ENCODE measurements at places on chromosomes 5 and 9. TPM values are rescaled to one million over a fixed set of nuclear protein-coding genes. Genes with fewer than 3 reads are reported as not detected.
A peak's percentile ranks its signal among the peaks of the same experiment; 100 is the strongest.

DNA sequence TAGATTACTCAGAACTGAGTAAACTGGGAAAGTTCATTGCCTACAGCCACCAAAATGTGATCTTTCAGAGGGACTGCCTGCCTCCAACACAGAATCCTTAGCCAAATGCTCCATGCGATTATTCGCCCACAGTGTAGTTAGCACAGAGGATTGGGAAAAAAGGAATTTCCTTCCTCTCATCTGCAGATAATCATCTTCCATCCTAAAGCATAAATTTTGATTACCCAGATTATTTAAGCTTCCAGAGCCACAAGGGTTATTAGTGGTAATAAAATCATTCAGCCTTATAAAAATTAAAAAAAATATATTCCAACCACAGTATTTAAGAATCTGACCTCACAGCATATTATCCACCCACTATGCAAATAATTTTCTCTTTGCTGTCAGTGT lies 285.3 kb upstream of the GRAMD2B start:
- DNase-seq: no peak

GRCh38 chr5:54927097-54927746 lies 58.2 kb downstream of the ESM1 start:
- no peak for DNase-seq

DNA sequence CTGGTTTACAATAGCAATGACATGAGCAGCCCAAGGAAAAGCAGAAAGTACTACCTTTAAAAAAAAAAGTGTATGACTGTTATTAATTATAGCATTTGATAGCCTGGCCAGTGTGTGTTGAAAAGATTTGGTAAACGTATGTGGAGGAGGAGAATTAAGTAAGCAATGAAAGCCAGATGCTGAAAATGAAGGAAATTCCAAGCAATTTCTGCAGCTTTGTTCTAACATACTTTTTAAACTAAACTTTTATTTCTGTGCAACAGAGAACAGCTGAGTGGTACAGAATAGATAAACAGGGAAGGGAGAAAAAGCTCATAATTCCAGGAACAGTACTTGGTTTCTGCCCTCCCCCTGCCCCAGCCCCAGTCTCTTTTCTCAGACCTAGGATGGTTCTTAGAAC lies 252.6 kb downstream of the ADAMTSL1 start:
- no peak for DNase-seq

DNA sequence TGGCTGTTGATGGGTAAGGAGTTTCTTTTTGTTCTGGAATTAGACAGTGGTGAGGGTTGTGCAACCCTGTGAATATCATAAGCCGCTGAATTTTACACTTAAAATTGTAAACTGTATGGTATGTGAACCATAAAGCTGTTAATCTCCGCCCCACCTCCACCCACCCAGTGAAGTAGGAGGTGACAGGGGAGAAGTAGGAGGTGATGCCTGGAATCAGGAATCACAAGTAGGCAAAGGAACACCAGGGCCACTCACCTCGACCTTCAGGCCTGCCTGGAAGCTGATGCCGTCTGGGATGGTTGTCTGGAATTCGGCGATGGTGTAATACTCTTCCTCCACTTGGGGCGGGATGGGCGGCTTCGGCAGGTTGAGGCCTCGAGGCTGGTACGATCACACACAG lies 62.3 kb upstream of the UBTD2 start:
- DNase-seq: no peak

DNA sequence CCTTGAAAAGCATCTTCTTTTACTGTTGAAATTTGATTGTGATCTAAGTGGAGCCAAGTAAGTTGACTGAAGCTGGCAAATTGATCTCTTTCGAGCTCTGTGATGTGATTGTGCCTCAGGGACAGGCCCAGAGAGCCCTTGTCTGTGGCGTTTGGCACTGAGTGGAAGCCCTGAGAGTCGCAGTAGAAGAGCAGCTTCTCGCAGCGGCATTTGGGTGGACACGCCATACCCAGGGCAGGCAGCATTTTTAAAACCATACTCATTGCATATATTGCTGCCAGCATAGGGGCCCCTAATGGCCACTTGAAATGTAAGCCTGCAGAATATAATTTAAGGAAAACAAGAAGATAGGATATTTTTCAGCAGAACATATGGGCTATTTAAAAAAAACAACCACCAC lies 894 bp downstream of the LRRTM2 start:
- no peak for DNase-seq

DNA sequence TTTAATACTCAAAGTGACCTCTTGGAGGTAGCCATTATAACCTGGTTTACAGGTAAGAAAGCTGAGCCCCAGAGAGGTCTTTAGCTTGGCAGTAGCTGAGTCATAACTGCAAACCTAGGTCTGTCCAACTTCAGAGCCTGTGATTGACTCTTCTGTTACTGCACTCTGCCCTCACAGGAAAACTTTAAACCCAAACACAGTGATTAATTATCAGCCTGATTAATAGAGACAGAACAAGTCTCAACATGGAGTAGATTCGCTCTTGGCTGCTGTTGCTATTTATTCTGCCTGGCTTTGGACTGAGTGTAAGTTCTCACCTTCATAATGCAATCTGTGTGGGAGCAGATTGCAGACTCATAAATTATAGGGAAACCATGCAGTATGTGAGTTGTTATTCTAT lies 27.4 kb upstream of the TXN start:
- DNase-seq: no peak

- no peak for DNase-seq
Measured at GRCh38 chr9:109455861-109456260, 42.2 kb downstream of the PTPN3 start.

DNA sequence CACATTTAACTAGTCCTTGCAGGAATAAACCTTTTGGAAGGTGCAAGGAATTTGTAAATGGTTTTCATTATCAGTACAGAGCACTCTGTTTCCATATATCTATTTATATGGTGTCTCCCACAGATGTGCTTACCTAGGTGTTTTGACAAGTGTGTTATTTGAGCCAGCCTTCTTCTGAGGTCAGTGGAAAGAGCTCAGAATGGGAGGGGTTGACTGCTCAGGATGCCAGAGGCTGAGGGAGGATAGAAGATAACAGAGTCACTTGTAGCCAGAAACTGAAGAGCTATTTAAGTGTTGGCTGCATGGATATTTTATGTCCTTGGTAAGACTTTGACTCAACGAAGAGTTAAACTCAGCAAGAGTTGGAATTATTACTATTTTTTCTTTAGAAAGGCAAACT lies 5.0 kb downstream of the CMYA5 start:
- no peak for DNase-seq

DNA sequence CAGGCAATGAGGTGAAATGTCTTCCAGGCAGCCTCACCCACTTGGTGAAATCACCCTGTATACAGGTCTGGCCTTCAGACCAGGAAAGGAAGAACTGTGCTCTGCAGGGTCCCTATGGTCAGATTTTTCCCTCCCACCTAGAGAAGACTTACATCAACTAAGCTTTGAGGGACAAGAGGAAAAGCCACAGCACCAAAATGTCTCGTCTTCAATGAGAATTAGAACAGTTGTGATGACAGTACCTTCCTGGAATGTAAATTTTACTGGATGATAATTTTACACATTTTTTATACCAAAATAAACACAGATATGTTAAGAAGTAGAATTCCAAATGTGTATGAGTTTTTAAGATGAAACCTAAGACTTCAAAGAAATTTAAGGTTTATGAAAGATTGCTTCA lies 283.9 kb downstream of the SPOCK1 start:
- no peak for DNase-seq

GRCh38 chr5:167348251-167348926 lies 943.1 kb upstream of the WWC1 start:
- DNase-seq: no peak

DNA sequence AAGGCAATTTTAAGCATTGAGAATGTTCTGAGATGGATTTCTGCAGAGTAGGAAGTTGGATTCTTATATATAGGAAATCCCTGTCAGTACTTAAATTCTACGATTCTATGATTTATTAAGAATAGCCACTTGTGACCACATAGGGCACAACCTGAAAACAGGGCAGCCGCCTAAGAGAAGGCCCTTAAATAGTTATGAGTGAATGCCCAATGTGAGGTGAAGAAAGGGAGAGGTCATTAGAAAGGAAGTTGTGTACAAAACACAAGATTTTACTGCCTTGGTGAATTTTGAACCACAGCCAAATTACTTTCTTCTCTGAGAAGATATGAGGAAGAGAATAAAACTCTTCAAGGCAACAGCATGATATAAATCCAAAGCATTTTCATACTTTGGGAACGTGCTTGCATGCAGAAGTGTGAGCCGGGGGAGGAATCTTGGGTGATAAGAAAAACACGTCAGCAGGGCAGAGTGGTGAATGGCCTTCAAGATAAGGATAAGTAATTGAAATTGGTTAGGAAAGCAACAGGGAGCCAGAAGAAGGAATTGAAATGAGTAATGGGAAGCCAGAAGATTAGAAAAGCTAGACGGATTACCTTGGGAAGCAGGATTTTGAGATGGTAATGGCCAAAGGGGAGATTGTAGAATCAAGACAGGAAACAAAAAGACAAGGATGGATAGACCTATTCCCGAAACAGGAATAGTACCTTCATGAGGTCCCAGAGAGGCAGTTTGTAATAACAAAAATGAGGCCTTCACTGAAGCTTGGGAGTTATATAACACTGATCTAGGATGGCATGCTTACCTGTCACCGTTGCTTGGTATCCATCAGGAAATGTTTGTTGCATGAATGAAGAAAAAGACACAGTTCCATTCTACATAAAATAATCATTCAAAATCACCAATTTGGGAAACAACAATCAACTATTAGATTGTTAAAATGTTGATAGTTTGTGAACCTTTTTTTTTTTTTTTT lies 244.3 kb downstream of the PDE4D start:
- no peak for DNase-seq

DNA sequence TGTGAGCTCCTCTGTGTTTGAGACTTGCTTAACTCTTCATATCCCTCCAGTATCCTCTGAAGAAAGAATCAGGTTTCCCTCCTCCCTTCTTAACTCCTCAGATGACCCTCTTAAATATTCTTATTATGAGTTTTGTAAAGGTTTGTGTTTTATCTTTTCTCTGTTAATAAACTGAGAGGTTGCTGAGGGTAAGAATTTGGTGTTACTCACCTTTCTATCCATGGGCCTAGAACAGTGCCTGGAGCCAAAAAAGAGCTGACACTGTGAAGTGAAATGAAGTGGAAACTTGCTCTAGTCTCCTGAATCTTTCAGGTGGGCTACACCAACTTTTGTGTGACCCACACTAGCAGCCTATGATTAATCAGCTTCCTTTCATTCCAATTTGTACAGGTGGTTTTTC lies 208.4 kb downstream of the CSNK1G3 start:
- no peak for DNase-seq

DNA sequence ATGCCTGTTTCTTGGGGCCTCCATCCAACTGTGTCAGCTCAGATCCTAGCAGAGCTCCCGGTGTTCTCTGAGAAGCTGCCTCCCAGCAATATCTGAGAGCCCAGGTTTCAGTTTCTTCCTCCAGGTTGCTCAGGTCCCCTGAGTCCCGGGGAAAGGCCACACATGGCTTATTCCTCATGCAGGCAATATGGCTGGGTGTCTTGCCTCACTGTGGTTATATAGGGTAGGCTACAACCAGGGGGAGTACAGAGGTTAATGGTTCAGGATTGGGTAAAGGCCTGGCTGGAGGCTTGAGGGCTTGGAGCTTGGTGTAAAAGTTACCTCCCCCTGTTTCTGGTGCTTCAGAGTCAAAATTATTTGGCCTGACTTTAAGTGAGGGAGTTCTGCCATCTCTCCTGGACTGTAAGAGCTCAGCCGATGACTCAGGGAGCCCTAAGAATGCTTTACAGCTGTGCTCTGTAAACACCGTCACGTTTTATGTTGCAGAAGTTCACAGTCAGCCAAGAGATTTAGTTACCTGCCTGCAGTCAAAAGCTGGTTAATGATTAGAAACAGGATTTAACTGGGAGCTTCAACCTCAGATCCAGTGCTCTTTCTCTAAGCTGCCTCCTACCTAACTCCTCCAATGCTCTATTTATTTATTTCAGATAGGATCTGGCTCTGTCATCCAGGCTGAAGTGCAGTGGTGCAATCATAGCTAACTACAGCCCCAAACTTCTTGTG lies 24.3 kb upstream of the UBAP2 start:
- no peak for DNase-seq

DNA sequence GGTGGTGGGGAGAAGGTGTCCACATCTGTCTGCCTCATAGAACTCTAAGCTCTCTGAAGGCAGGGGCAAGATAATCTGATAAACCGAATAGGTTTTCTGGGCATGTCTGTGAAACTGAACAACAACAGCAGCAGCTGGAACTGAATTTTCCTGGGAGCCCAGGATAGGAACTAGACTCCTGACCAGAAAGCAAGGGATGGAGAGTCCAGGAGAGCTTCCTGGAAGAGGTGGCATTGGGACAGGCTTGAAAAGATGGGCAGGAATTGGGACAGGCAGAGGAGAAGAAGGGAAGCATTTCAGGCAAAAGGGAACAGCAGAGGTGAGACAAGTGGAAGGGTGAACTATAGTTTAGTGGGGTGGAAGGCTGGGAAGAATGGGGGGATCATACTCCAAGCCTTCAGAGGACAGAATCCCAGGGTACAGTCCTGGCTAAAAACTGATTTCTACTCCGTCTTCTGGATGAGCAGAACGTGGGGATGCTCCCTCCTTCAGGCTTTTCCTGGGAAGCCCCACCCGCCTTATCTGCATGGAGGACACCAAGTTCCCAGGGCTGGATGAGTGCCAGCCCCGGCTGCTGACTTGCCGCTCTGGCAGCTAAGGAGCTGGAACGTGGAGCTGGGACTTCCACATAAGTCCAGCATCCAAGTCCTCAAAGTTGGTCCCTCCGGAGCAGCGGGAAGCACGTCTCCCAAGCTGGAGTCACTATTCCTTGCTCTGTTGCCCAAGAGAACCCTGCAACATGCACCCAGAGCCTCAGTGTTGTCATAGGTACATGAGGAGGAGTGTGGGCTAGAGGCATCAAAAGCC lies 13.9 kb upstream of the KIF12 start:
- peak; percentile 71 for DNase-seq

DNA sequence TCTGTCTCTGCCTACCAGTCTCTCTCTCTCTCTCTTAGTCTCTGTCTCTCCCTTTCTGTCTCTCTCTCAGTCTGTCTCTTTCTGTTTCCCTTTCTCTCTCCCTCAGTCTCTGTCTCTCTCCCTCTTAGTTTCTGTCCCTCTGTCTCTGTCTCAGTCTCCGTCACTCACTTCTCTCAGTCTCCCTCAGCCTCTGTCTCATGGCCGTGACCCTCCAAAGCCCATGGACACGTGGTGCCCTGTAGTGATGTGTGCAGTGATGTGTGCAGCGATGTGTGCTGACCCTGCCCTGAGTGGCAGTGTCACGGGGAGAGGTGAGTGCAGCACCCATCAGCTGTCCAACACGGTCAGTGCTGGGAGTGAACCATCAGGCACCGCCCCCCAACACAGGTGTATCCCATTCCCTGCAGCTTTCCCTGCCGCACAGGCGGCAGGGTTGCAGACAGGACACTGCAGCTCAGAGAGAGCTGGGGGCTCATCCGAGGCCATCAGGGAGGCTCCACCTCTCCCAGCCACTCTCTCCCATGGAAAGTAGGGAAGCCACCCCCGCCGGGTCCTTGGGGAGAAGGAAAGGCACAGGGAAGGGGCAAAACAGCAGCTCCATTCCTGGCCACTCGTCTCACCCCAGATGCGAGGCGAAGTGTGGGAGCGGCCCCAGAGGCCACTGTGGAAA lies 794 bp upstream of the LRRC14B start:
- DNase-seq: no peak

- DNase-seq: no peak
Measured at GRCh38 chr5:155098433-155098832, 84.9 kb downstream of the KIF4B start.

The FOXD1 gene
- 76.1 TPM for total RNA-seq

The IL33 gene
- total RNA-seq: 22.5 TPM

The CCL28 gene
- 2.7 TPM for total RNA-seq

The ZNF354C gene
- total RNA-seq: 7.0 TPM

The PCA3 gene
- not detected for total RNA-seq

The ASPN gene
- total RNA-seq: 3.3 TPM

The IFNK gene
- not detected for total RNA-seq

The CHSY3 gene
- 3.6 TPM for total RNA-seq

The IFNA8 gene
- total RNA-seq: not detected

The PCDHGA5 gene
- total RNA-seq: 8.2 TPM

The COL23A1 gene
- total RNA-seq: 7.9 TPM

The USP20 gene
- 20.1 TPM for total RNA-seq

Measured in tibial nerve (tissue), 4 donors.